Stimulated activated CD8-positive, alpha-beta memory T cell treated with anti-CD3 and anti-CD28 coated beads, Interleukin-15, amount 100 ng/mL, for 24 hours (primary cell): ENCODE measurements at places on chromosomes 13 and 19.

GRCh38 chr19:31340042-31341025 lies 8.9 kb downstream of the TSHZ3 start:
- no peak for DNase-seq

- DNase-seq: no peak
Observed at GRCh38 chr19:33767898-33768413, 28.7 kb upstream of the KCTD15 start.

DNA sequence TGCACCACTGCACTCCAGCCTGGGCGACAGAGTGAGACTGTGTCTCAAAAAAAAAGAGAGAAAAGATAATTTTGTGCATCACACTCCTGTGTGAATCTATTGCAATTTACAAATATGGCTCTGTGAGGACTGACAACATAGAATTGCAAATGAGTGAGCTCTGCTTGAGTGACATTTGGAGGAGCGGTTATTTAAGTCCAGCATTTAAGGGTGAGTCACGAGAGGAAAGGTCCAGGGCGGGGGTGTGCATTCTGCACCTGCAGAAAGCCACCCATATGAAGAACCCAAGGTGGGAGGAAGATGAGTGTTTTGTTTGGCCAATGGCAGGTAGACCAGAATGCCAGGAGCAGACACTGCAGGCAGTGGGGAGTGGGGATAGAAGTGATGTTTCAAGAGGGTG lies 58.5 kb downstream of the DGKH start:
- no peak for DNase-seq

DNA sequence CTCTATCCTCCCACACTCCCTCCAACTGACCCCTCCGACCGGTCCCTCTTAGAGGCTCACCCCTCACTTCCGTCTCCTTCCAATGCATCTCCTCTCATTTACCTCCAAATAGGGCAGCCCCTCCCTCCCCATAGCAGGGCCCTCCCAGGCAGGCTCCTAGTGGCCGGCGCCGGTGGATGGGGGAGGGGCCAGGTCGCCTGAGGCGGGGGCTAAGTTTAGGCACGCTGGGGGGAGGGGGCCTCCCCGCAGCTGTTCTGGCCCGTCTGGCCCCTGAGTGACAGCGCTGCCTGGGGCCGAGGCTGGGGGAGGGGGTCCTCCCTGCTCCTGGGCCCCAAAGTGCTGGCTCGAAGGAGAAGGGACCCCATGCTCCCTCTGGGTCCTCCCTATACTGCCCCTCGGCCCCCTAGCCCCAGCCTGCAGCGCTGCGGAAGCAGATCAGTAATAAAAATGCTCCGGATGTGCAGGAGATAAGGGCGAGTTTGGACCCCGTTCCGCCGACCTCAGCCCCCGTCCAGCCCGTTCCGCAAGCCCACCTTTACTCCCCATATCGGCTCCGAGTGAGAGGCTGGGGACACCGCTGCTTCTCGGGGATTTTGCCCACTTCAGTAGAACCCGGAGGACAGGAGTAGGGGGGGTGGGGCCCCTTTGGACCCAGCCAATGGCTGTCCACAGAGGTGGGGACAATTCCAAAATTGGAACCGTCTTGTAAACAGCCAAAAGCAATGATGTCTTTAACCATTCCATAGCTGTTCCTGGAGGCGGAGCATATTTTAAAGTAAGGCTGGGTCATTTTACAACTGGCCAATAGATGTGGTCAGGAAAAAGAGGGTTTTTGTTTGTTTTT lies 4.0 kb downstream of the RTN2 start:
- no peak for DNase-seq

- no peak for DNase-seq
Observed at GRCh38 chr13:107767119-107767518, 448.2 kb downstream of the LIG4 start.

DNA sequence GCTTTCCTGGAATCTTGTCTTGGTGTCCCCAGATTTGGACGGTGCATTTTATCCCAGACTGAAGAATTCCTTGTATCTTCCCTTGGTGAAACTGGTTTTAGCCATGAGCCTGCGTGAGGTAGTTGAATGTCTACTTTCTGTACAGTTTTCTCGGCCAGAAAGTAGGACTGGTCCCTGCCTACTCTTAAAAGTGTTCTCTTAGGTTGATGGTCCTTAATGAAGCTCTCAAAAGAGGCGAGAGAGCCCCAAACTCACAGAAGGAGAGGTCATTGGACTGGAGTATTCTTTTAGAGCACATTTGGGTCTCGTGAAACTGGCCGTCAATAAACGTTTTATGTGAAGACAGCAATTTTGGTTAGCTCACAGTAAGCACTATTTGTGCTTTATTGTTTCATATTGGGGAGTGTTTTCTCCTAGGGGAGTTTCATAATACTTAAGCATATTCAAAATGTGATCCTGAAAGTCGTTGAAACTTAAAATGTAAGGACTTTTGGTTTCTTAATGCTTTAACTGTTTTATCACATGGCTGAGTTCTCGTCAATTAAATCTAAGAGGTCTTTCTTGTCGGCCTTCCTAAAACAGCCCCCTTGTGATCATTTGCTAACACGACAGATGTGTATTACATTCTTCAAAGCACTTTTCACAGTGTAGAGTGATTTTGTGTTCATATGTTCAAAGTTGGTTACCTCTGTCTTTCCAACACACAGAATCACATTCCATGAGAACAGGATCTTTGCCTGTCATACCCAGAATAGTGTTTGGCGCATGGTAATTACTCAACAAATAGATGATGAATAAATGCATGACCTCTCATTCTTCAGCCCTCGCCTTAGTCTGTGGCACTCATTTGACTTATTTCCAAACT lies 889 bp downstream of the GTF2F2 start:
- DNase-seq: no peak

- DNase-seq: no peak
Observed at GRCh38 chr13:99273128-99273527, 14.9 kb upstream of the GPR18 start.

GRCh38 chr13:50635504-50635903 lies 208.0 kb downstream of the DLEU7 start:
- no peak for DNase-seq

GRCh38 chr19:8973501-8974091 lies 36.6 kb downstream of the MUC16 start:
- DNase-seq: no peak

DNA sequence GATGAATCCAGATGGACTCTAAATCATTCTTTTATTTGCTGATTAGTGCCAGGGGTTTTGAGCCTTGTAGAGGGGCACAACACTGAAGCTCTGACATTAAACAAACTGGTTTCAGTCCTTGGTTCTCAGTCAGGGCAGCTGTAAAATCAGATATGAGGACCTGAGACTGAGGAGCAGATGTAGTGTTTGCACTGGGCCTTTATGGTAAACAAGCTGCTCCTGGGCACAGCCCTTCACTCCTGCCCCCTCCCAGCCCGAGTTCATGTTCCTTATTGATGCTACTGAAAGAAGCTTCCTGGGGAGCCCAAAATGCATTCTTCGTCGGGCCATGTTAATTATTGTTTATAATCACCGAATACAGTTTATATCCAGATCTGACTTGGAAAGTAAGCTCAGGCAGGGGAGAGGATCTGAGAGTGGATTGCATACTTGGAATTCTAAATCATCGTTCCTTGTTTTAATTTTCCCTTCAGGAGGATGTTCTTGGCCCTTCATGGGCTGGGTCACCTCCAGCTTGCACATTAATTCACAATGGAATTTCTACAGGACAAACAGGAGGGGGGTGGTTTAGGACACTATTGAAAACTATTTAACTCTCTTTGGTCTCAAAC lies 213.5 kb downstream of the FGF9 start:
- DNase-seq: no peak
